HS-27A (cell line): ENCODE measurements at places on chromosomes 16 and 17.

DNA sequence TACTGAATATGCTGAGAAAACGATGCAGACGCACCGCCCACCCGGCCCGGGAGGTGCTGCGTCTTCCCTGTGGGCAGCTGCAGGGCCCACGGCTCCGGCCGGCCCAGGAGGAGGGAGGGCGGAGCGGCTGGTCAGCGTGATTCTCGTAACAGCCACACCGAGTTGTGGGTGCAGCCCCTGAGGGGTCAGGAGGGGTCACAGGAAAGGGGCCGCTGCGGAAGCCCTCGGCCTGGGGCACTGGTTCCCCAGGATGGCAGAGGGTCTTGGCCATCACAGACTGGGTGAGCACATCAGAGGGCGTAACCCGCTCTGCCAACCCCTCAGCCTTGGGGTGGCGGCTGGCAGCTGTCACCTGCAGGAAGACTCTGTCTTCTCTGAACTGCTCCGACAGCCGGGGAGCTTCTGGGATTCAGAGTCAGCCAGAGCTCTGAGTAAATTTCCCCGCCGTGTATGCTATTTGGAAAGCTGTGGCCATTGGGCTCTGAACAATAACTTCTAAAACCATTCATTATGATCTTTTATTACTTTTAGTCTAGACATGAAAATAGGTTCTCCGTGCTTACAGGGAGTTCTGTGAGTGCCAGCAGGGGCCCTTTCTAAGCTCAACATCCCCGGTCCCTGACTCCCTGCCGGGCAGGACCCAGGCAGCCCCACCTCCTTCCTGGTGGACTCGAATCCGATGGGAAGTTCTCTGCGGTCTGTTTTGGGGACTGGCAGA is 87.4 kb upstream of the CHMP6 start:
- no peak for DNase-seq

DNA sequence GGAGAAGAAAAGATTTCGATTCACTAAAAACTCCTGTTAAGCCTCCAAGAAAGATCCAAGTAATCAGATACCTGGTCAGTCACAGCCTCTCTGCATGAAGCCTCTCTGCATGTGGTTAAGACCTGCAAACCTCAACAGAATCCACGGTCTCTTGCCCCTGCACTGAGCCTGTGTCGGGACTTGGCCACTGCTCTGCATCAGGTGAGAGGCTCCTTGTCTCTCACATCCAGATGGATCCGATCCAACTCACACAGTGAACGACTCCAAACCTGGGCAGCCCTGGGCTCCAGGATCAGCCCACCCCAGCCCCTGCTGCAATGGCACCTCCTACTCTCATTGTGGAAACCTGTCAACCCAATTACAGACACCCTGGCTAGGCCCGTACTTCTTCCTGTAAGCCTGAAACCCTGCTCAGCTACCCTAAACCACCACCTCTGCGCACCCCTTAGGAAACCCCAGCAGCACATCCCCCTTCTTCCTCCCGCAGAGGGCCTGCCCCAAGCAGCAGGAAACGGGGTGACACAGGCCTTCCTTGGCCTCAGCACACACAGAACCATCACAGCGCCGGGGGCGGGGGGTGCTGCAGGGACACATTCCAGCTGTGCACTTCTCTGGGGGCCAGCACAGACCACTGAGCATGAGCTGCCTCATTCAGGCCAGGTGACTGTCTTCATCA is 129.5 kb downstream of the ANKRD11 start:
- no peak for DNase-seq

GRCh38 chr16:1707193-1707790 is 1.3 kb downstream of the MAPK8IP3 start:
- DNase-seq, result no peak

DNA sequence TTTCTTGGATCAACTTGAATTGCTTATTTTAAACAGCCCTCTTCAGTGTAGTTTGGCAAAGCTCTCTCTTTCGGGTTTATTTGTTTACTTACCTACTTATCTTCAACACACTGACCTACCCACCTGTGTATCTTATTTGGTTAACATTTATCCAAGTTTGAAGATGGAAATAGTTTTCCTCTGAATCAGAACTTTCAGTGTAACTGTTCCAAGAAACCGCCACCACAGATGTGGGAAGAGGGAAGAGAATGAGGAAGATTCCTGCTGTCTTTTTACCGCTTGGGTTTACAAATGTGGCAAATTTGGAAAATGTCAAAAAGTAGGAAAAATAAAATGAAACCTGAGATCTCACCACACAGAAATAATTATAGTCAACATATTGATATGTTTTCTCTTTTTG is 115.8 kb downstream of the MSI2 start:
- DNase-seq, result no peak

DNA sequence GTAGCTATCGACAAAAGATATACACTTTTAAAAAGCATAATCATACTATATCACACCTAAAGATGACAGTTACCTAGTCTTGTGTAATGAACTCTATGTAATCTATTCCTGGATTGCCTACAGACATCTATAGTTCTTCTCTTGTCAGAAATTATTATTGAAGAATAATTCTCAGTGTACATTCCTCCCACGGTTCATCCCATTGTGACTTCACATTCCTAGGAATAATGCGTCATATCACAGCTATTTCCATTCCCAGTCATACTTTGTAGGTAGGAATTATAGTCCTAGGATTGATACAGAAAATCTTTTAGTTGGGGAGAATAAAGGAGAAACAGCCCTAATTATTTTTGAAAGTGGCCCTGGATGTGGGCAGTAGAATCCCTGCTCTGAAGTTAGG is 44.0 kb upstream of the ABCC11 start:
- no peak for DNase-seq

DNA sequence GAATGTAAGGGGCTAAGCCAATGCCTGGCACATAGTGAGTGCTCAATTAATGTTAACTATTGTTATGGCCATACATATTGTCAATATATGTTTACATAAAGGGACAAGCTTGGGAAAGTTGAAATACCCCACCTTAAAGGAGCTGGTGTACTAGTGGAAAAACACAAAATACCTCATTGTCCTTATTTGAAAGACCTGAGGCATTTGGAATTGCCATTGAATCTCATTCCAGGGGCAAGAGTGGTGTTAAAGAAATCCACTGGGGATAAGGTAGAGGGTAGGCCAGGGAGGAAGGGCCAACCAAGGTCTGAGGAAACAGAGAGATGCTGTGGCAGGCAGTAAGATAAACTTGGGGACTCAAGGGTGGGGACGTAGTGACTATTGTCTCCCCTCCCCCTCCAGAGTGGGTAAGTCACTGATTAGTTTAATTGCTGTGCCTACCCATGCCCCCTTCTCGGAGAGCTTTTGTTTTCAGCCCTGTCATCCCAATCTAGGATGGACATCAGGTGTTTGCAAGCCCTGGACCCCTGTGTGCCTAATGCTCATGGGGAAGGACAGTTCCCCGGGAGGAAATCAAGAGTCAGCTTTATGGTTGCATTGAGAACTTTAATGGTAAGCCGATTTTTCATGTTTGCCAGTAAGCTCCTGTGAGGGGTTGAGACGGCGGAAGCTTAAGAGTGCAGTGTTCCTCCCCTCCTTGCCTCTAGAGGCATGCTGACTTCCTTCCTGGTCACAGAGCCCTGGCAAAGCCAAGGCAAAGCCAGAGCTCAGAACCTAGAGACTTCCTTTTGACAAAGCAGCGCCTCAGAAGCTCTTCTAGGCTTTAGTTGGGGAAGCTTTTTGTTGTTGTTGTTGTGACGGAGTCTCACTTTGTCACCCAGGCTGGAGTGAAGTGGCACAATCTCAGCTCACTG is 2.5 kb upstream of the HEATR9 start:
- no peak for DNase-seq

- no peak for DNase-seq
Observed at GRCh38 chr16:30414159-30414558, 6.8 kb downstream of the ZNF771 start.

GRCh38 chr17:80645706-80646325 is 101.2 kb downstream of the RPTOR start:
- no peak for DNase-seq
